Left ventricle myocardium inferior (tissue), 1 donor: ENCODE measurements at places on chromosomes 11 and 22. TPM values are rescaled to one million over a fixed set of nuclear protein-coding genes. Genes with fewer than 3 reads are reported as not detected.

DNA sequence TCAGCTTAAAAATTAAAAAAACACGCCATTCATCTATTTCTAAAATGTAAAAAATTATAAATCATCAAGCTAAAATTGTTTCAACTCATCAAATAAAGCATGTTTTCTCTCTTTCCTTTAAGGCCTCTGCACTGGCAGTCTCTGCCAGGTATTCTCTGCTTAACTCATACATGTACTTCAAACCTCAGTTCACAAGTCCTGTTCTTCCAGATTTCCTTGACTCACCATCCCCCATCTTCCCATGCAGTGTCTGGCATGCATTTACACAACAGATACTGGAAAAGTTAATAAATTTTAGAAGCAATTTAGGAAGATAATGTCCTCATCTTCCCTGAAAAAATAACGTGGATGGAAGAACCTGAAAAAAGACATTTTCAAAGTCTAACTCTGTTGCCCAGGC is 32.5 kb downstream of the CSTF3 start:
- H3K36me3 ChIP-seq = peaks cover 4% of the 10 kb centered on the region
- H3K4me1 ChIP-seq = no peaks in the 10 kb centered on the region
- H3K27ac ChIP-seq = no peak overlapping the region
- H3K4me3 ChIP-seq = no peak overlapping the region
- no peaks in the 10 kb centered on the region for H3K27me3 ChIP-seq

- H3K36me3 ChIP-seq = no peaks in the 10 kb centered on the region
- H3K27me3 ChIP-seq = no peaks in the 10 kb centered on the region
- H3K4me3 ChIP-seq = no peak overlapping the region
- DNase-seq = no peak
These were observed 49.4 kb upstream of the JAM3 start for GRCh38 chr11:134019500-134019899.

GRCh38 chr22:48357196-48357595 is 1470.5 kb downstream of the BRD1 start:
- no peak overlapping the region for H3K27ac ChIP-seq
- no peaks in the 10 kb centered on the region for H3K36me3 ChIP-seq
- H3K27me3 ChIP-seq = peaks cover 87% of the 10 kb centered on the region
- H3K4me1 ChIP-seq = no peaks in the 10 kb centered on the region

TSKU gene
- 12.1 TPM for total RNA-seq

KRTAP5-9 gene
- not detected for total RNA-seq
